ENCODE measurements at places on chromosomes 3 and 15. TPM values are rescaled to one million over a fixed set of nuclear protein-coding genes. Genes with fewer than 3 reads are reported as not detected.

The OR5K2 gene
- not detected for total RNA-seq

DNA sequence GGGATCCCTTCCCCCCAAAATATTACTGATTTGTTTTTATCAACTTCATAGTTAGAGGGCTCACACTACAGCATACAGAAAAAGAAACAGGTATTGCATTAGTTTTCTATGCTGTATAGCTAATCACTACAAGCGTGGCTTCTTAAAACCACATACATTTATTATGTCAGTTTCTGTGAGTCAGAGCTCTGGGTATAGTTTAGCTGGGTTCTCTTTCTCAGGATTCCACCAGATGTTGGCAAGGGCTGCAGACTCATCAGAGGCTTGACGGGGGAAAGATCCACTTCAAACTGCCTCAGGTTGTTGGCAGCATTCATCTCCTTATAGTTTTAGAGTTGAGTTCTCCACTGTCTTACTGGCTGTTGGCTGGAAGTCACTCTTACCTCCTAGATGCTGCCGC is 328.0 kb downstream of the NLGN1 start:
- no peak for DNase-seq

DNA sequence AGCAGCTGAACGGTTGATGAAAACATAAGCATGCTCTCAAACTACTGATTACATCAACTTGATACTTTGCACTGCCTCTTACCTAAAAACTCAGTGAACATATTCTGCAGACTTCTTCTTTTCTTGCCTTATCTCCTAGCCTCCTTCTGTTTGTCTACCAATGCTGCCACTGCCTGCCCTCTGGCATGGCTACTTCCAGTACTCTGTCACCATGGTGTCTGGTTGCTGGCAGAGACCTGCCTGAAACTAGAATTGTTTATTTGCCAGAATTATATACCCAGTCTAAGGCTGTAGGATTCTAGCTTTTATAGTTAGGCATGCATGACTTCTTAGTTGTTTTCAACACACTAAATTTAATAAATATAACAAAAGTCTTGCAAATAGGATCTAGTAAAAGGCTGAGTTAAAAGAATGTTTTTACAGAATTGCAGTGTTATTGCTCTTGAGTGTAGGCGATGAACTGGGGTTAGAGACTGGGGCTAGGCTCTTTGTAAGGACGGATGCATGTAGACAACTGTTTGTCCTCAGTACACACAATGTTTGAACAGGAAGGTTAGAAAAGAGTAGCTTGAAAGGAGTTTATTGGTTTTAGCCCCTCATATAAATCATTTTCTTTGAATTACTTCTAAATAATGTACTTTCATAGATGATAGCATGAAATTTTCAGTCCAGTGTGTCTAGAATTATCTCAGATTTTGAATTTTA is 116.3 kb downstream of the KCNAB1 start:
- no peak for DNase-seq

DNA sequence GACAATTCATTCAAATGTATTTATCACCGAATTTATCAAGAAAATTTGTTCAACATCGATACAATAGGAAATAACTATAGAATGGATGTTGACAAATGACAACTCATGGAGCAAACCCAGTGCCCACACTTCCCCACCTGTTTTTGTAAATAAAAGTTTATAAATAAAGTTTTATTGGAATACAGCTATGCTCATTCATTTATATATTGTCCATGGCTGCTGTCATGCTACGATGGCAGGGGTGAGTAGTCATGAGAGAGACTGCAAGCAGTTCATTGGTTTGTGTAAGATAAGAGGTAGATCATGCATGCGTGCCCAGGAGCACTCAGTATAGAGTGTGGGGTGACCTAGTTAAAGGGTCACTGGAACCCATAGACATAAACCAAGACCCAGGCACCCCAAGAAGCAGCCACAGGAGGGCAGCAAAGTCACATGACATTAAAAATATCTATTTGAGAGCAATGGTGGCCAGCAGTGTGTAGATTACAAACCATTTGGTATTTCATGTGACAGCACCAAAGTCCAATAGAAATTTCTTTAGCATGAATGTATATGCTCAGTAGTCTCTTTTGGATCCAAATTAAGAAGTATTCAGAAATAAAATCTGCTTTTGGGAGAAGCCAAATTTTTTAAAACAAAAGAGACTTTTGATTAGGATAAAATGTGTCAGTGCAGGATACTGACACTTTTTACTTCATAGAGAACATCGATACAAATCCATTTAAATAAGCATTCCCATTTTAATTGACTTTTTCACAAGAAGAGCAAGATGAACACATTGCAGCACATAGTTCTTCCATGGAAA is 794.8 kb downstream of the MCTP2 start:
- DNase-seq = peak; percentile 70

DNA sequence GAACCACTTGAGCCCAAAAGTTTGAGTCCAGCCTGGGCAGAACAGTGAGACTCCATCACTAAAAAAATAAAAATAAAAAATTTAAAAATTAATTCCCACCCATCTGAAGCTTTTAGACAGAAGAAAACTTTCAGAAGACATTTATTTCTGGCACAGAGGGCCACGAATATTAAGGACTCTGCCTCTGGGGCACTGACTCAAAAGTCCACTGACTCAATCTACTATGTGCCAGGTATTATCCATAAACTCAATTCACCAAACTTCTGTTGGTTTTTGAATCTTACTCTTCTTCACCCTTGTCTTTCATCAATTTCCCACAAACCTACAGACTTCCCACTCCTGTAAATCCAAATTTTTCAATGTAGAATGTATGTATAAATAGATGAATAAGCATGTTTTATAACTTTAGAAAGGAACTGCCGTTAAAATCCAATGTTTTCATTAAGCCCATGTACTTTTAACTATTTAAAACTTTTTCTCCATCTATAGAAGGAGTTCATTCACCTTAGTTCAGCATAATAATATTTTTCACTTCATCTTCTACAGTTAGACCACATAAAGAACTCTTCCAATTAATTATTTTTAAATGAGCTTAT is 19.9 kb downstream of the ATP13A3 start:
- DNase-seq = no peak

DNA sequence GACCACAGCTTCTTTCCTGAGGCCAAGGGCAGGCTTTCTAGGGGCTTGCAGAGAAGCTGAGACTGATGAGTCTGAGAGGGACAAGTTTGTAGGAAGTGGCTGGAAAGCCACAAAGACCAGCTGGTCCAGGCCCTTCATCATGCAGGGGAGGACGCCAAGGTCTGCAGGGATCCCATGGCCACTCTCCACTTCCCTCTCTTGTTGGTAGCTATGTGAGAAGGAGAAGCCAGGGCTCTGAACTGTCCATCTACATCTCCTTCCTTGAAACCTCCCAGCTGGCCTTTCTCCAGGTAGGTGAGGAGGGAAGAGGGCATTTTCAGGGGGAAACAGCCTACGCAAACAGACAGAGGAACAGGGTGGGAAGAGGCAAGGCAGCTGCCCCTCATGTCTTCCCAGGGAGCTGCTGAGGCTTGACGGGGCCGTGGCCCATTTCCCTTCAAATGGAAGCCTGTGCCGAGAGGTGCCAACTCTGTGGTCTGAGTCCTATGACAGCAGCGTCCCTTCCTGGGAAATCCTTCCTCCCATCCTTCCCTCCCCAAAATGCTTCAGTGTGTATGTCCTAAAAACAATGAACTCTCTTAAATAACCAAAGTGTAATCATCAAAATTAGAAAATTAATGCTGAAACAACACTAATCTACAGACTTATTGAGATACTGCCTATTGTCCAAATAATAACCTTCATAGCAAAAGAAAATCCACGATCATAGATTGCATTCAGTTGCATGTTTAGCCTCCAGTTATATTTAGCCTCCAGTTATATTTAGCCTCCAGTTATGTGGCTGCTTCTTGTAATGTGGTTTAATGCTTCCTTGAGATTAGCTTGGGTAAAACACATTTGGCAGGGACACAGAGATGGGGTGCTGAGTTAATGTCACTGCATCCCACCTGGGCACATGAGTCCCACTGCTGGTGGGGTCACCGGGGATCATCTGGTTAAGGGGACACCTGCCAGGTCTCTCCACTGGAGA is 36.0 kb downstream of the GNB5 start:
- DNase-seq = no peak

DNA sequence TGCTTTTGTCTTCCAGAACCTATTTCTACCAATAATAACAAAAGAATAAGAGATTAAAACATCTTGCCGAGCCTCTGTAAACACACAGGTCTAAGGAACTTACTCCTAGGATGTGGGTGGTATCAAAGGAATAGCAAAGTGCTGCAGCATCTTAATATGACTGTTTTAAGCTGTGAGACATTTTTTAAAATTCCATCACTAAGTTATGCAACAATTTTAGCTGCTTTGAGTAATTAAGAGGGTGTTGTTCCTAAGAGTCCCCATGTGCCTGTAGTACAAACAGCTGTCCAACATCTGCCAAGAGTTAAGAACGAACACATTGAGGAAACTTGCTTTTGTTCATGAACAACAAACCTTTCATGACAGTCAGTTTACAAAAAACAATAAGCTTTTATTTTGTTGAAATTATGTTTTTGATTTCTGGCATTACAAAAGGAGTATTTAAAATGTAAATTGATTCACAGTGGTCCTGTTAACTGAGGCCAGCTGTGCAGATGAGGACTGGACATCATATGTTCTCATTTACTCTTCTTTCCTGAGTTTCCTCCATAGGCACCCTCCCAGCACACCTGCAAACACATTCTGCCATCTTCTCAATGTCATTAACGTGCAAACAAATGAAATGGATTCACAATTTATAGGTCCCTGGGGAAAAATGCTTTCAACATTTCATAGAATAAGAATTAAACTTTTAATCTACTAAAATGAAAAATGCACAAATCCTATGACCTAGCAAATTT is 337.3 kb upstream of the ARHGEF26 start:
- no peak for DNase-seq

- no peak for DNase-seq
Measured at GRCh38 chr3:151350656-151351055, 21.3 kb upstream of the P2RY13 start.

DNA sequence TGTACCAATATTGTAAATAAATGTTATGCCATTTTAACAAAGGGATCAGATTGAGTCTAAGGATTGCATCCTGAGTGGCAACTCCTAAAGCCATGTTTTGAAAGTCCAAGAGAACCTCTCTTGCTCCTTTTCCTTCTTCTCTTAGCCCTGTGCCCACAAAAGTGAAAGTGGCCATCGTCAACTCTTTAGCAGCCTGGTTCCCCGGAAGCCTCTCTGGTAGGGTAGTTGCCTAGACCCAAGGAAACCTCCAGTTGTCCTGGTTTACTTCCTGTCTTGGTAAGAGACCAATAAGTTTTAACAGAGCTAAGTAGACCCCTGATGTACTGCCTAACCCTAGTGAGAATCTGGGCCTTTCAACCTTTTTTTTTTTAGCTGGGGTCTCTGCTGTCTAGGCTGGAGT is 10.2 kb upstream of the ITPKA start:
- no peak for DNase-seq

DNA sequence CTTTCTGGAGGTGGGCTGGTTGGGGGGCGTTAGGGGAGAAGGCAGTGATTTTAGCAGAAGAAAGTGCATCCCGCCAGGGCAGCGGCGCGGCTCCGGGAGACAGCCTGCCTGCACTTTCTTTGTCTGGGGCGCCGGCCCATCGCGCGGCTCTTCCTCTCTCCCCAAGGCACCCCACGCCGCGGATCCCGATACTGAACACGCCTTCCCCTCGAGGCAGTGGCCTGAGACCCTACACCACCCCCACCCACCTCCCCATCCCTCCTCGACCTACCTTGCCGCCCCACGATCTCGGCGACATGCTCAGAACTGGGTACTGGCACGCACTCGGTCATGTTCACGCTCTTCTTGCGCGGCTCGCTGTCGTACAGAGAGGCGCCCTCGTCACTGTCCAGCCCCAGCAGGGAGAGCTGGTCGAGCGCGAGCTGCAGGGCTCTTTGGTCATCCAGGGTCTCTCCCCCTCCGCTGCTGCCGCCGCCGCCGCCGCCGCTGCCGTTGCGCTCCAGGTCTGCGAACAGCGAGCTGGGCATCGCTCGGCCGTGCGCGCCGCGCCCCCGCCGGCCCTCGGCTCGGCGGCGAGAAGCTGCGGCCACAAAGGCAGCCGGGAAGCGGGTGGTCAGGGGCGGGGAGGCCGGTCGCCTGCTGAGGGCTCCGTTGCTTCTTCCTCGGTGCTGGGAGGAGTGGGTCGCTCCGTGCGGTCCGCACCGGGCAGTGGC is 483 bp downstream of the MEX3B start:
- DNase-seq = peak; percentile 44

GRCh38 chr15:77044228-77045042 is 26.5 kb downstream of the TSPAN3 start:
- DNase-seq = no peak

GRCh38 chr15:95280711-95281110 is 1049.3 kb downstream of the MCTP2 start:
- no peak for DNase-seq

GRCh38 chr3:116492379-116492778 is 47.1 kb upstream of the LSAMP start:
- DNase-seq = no peak
